Activated T-helper 1 cell treated with anti-CD3 and anti-CD28 coated beads, Interleukin-12 subunit alpha, Interleukin-12 subunit beta, Interleukin-2, Interleukin-4 antibody, amounts not matched to agents 30 ng/mL and 10 ng/mL and 1 ng/mL, durations not matched to agents 14 hours and 24 hours and 36 hours (primary cell): ENCODE measurements at places on chromosomes 2 and 18.

DNA sequence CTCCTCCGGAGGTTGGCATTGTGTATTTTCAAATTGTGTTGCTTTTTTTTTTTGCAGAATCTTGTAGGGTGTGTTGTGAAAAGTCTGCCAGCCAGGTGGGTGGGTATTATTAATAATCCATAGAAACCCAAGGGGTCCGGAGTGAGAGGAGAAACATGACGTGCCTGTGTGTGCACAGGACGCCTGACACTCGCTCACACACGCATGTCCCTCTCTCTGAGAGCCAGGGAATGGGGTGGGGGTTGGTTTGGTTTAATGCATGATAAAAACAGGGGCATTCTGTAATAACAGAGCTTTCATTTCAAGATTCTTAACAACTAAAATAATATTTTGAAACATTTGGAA lies 224.8 kb downstream of the FAM210A start:
- H3K4me1 ChIP-seq: peaks cover 32% of the 10 kb centered on the region
- peaks cover 21% of the 10 kb centered on the region for H3K36me3 ChIP-seq
- DNase-seq: no peak
- H3K4me3 ChIP-seq: no peak overlapping the region

- H3K27me3 ChIP-seq: peaks cover 23% of the 10 kb centered on the region
- peak overlapping the region; percentile 93 for H3K4me3 ChIP-seq
- H3K4me1 ChIP-seq: peaks cover 20% of the 10 kb centered on the region
- DNase-seq: no peak
Observed at GRCh38 chr2:219542931-219543595, 546 bp downstream of the CHPF start.

GRCh38 chr2:26326514-26326913 lies 19.4 kb upstream of the SELENOI start:
- no peak overlapping the region for H3K27ac ChIP-seq
- no peak overlapping the region for H3K4me3 ChIP-seq
- DNase-seq: no peak
- H3K4me1 ChIP-seq: peaks cover 13% of the 10 kb centered on the region
- H3K27me3 ChIP-seq: peaks cover 6% of the 10 kb centered on the region
- H3K36me3 ChIP-seq: no peaks in the 10 kb centered on the region

DNA sequence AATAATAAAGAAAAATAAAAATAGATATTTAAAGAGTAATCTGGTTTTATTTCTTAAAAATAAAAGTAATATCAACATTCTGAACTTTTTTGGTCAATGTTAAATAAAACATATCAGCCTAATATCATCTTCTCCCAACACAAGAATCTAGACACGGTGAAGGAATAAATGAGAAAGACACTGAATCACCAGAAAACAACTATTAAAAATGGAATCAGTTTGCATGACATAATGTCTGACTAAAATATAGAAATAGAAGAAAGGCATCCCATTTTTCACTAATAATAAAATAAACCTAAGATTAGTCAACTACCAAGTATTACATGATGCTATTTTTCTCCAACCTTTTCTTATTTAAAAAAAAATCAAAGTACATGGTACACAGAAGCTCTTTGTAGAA lies 30.8 kb upstream of the TNFAIP6 start:
- H3K4me3 ChIP-seq: no peak overlapping the region
- H3K4me1 ChIP-seq: no peaks in the 10 kb centered on the region
- no peak for DNase-seq
- H3K36me3 ChIP-seq: no peaks in the 10 kb centered on the region

- H3K27ac ChIP-seq: no peak overlapping the region
- no peaks in the 10 kb centered on the region for H3K36me3 ChIP-seq
Observed at GRCh38 chr2:154158101-154158500, 286.4 kb downstream of the GALNT13 start.

- no peaks in the 10 kb centered on the region for H3K27me3 ChIP-seq
- no peak overlapping the region for H3K27ac ChIP-seq
- DNase-seq: no peak
- H3K4me3 ChIP-seq: no peak overlapping the region
- no peaks in the 10 kb centered on the region for H3K4me1 ChIP-seq
- H3K36me3 ChIP-seq: no peaks in the 10 kb centered on the region
Observed at GRCh38 chr18:40576507-40577115, 1378.4 kb upstream of the PIK3C3 start.

GRCh38 chr2:219991116-219991515 lies 363.7 kb downstream of the SLC4A3 start:
- DNase-seq: no peak
- H3K4me1 ChIP-seq: no peaks in the 10 kb centered on the region
- H3K36me3 ChIP-seq: no peaks in the 10 kb centered on the region
- no peaks in the 10 kb centered on the region for H3K27me3 ChIP-seq
- no peak overlapping the region for H3K27ac ChIP-seq

GRCh38 chr2:118982039-118982438 lies 40.0 kb downstream of the MARCO start:
- no peaks in the 10 kb centered on the region for H3K36me3 ChIP-seq
- H3K4me3 ChIP-seq: no peak overlapping the region
- DNase-seq: no peak
- H3K4me1 ChIP-seq: no peaks in the 10 kb centered on the region

DNA sequence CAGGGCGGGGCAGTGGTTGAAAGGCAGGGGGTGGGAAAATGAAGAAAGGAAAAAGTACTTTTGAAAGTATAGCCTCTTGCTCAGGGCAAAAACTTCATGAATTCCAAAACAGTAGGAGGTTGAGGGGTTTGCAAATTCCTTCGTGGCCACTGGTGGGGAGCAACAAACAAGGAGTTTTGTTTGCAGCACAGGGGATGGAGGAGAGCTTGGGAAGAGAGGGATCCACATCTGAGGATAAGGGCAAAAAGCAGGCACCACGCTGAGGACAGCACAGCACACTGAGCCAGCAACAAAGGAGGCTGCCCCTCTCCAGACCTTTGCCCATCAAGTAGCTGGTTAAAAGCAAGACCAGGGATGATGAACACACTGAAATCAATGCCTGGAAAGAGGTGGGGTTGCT lies 148.9 kb downstream of the TCF4 start:
- H3K27me3 ChIP-seq: peaks cover 7% of the 10 kb centered on the region
- H3K27ac ChIP-seq: no peak overlapping the region
- H3K36me3 ChIP-seq: no peaks in the 10 kb centered on the region
- DNase-seq: no peak
- no peak overlapping the region for H3K4me3 ChIP-seq

- H3K36me3 ChIP-seq: no peaks in the 10 kb centered on the region
- H3K27ac ChIP-seq: no peak overlapping the region
- H3K4me1 ChIP-seq: no peaks in the 10 kb centered on the region
- H3K4me3 ChIP-seq: no peak overlapping the region
- DNase-seq: no peak
- H3K27me3 ChIP-seq: peaks cover under 1% of the 10 kb centered on the region
Observed at GRCh38 chr18:61543518-61543917, 210.3 kb downstream of the CDH20 start.

- no peaks in the 10 kb centered on the region for H3K27me3 ChIP-seq
- no peak for DNase-seq
- H3K4me1 ChIP-seq: no peaks in the 10 kb centered on the region
- H3K27ac ChIP-seq: no peak overlapping the region
Observed at GRCh38 chr2:44351088-44351487, 10.2 kb downstream of the PREPL start.
